ENCODE measurements at places on chromosomes 1 and 21. TPM values are rescaled to one million over a fixed set of nuclear protein-coding genes. Genes with fewer than 3 reads are reported as not detected.
A peak's percentile ranks its signal among the peaks of the same experiment; 100 is the strongest.

DNA sequence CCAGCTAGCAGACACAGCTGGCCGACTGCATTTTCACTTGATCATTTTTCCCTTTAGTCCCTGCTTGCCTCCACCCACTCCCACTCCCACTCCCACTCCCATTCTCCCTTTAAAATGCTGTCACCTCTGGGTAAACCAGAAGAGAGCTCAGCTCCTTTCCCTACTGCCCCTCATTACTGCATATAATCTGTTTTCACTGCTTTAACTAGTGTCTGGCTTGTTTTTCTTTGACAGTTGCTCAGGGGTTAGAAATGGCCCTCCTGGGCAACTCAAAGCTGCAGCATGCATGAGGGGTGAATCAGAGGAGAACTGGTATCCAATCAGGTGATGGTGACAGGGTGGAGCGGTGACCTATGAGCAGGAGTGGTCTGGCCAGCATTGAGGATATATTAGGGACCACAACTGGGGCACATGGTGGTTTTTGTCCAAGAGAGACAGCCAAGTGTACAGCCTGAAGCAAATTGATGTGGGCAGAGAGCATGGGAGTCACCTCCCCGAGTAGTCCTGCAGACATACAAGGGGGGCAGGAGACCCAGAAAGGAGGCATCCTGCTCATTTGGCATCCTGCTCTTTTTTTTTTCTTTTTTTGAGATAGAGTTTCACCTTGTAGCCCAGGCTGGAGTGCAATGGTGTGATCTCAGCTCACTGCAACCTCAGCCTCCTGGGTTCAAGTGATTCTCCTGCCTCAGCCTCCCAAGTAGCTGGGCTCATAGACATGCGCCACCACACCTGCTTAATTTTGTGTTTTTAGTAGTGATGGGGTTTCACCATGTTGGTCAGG, 42.6 kb upstream of the SRSF10 start:
- no peak for DNase-seq

Gene CAPN9
- 1.5 TPM for polyA plus RNA-seq

GRCh38 chr1:242467556-242468145, 56.8 kb downstream of the PLD5 start:
- DNase-seq, result no peak

DNA sequence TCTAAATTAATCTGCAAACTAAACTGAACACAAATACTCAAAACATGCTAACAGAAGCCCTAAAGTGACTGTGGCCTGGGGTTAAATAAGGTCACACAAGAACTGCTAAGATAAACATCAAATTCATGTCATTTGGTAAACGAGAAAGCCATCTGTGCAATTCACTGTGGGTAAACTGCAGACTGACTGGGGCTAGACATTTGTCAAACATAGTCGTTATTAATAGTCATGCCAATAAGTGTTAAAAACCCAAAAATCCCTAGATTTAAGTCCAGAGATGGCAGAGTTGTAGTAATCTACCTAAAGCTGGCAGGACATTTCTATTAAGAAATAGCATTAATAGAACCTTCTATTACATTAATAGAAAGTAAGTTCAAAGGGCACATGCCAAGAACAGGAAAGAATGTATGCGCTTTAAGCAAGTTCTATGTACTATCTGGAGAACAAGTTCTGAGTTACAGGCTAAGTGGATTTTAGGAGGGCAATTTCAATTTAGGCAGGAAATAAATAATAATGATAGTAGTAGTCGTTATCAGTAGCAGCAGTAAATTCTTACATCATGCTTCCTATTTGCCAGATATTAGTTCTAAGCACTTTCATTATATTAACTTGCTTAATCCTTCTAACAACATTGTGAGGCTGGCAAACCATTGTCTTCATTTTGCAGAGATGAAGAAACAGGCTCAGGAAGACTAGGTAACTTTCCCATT, 8.6 kb downstream of the EDEM3 start:
- no peak for DNase-seq

Gene TMEM52
- polyA plus RNA-seq, result 2.4 TPM

GRCh38 chr1:48084826-48085225, 87.6 kb upstream of the TRABD2B start:
- DNase-seq, result no peak

DNA sequence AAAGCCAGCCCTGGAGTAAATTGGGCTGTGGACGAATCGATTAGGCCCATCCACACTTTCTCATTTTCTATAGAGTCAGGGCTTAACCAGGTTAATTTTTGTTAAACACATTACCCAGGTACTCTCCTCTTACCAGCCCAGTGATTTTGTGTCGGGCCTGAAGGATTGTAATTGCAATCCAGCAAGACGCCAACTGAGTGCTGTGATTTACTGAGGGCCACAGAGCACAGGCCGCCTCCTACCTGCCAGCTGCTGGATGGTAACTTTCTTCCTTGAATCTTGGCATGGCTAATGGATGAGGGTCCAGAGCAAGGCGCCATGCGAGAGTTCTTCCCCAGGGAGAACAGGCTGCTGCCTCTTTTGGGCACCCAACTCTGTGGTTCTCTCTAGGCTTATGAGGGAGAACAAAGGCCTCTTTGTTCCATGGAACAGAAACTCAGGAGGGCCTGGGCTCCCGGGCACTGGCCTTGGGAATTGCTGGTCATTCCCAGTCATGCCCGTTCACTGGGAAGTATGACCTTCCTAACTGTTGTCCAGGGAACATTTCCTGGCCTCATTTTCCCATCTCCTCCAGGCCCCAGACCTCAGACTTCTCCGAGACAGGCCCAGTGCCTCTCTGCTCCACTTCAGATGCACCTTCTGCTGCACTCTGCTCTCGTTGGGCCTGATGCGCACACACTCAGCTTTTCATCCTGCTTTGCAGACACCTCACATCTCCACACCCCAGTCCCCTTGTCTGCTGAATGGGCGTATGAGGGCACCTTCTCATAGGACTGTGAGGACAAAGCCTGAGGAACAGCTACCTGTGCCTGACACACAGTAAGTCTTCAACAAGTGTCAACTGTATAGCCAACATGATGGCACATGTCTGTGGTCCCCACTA, 57.3 kb downstream of the SYF2 start:
- no peak for DNase-seq

Gene ACBD6
- 75.5 TPM for polyA plus RNA-seq

GRCh38 chr1:12490532-12491142, 127.4 kb downstream of the DHRS3 start:
- no peak for DNase-seq

Gene RAB25
- 61.7 TPM for polyA plus RNA-seq

GRCh38 chr1:214670098-214670497, 67.1 kb downstream of the CENPF start:
- peak; percentile 74 for DNase-seq

Gene MFSD2A
- polyA plus RNA-seq, result 203 TPM

Gene TDRD10
- 3.5 TPM for polyA plus RNA-seq

Gene CACNA1S
- polyA plus RNA-seq, result 0.14 TPM

- no peak for DNase-seq
These were observed 10.2 kb upstream of the CHIT1 start for GRCh38 chr1:203239526-203240305.

GRCh38 chr1:156213644-156213966, 798 bp downstream of the PMF1 start:
- no peak for DNase-seq

Gene ENAH
- polyA plus RNA-seq, result 249 TPM

GRCh38 chr1:16258591-16259135, 21.7 kb upstream of the CPLANE2 start:
- no peak for DNase-seq

Gene ACTA1
- polyA plus RNA-seq, result 1.2 TPM

DNA sequence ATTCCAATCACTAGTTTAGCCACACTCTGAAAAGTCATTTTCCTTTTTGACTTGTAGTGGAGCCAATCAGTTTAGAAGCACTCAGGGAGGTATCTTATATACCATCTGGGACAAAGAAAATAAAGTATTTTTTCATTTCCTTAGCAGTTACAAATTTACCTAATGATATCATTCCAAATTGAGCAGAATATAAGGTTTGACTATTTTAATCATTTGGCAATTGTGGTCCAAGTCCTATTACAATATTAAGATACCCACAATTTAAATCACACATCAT, 170.6 kb downstream of the LTN1 start:
- no peak for DNase-seq

DNA sequence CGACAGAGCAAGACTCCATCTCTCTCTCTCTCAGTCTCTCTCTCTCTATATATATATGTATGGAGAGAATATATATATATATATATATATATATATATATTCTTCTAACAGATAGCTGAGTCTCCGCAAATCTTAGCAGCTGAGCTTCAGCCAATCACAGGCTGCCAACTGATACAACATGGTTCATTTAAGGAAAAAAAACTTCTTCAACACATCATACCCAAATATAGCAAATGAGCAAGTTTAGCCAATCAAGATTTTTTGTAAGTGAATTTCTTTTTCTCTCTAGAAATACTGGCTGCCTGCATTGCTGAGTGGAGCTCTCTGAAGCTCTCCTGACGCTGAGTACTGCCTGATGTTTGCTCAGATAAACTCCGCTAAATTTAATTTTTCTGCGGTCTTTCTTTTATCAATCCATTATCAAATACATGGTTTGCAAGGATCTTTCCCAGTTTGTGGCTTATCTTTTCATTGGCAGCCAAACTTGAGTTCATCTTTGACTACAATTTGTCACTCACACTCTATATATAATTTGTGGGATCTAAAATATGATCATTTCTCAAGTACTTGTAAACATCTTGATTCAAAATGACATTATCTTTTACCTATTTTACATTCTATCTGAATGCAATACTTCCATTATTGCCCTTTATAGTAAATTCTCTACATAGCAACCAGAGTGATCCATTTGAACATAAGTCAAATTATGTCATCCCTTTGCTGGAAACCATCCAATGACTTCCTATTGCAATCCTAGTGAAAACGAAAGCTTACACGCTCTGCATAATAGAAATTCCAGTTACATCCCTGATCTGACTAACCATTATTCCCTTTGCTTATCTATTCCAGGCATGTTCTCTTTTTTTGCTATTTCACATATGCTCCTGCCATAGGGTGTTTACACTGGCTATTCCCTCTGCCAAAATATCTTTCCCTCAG, 2131.7 kb downstream of the MRPL39 start:
- DNase-seq, result no peak

GRCh38 chr1:51101976-51102375, at the start of gene C1orf185:
Gene C1orf185, plus strand, starts transcription at chr1:51102228. Its CDS starts 6 bp downstream, at chr1:51102234.
- DNase-seq, result no peak

Gene SAMD11
- 61.5 TPM for polyA plus RNA-seq

Gene TAS1R3
- 0.75 TPM for polyA plus RNA-seq

Gene ZNF648
- 0.08 TPM for polyA plus RNA-seq

Gene IQGAP3
- polyA plus RNA-seq, result 26.7 TPM

Gene OR6N1
- not detected for polyA plus RNA-seq

- no peak for DNase-seq
These were observed 157.2 kb upstream of the NFIA start for GRCh38 chr1:60924964-60925798.

DNA sequence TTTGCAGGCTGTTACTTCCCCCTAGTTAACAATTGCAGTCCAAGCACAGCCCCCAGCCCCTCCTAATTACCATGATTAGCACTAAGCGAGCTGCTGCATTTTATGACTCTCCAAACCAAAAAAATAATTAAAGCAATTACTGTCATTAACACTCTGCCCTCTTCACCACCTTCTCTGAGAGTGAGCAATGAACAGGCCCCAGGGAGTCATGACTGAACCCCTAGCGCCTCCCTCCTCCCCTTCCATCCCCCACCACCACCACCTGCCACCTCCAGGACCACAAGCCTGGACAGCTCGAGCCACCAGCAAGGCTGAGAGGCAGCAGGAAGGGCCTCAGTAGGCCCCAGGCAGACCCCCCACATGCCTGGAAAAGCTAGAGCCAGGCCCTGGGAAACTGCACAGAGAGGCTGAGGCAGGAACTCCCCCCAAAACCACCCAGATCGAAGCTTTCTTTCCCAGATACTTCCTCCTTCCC, 35.5 kb upstream of the ZC3H12A start:
- no peak for DNase-seq

GRCh38 chr1:24085546-24085945, 26.4 kb downstream of the MYOM3 start:
- no peak for DNase-seq

Gene CLCNKB
- 5.5 TPM for polyA plus RNA-seq

Gene BSND
- 0.03 TPM for polyA plus RNA-seq

Gene LINGO4
- not detected for polyA plus RNA-seq

All from left lung (tissue), 14 donors.